ENCODE measurements at places on chromosomes 2 and 18.

- DNase-seq = no peak
Observed at GRCh38 chr2:30216157-30216556, 15.2 kb upstream of the LBH start.

DNA sequence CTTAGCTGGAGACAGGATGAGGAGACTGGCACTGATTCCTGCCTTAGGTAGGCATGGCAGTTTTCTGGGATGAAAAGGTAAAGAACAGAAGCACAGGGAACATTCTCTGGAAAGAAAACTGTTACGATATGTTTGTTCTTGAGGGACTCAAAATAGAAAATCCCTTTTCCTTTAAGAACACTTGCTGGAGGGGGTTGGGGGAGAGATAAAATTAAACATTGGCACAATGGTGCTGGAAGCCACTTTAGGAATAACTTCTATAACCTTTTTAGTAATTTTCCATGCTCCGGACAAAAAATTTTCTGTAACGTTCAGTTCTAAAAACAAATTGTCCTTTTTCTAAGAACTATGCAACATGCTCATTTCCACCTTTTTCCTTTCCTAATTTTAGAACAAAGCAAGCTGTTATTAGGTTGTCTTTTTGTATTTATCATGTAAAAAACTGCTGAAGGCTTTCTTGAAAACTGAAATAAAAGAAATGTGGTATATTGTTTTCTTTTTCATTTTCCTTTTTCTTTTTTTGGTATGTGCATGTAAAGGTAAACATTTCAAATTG is 343.8 kb downstream of the EPHA4 start:
- no peak for DNase-seq

DNA sequence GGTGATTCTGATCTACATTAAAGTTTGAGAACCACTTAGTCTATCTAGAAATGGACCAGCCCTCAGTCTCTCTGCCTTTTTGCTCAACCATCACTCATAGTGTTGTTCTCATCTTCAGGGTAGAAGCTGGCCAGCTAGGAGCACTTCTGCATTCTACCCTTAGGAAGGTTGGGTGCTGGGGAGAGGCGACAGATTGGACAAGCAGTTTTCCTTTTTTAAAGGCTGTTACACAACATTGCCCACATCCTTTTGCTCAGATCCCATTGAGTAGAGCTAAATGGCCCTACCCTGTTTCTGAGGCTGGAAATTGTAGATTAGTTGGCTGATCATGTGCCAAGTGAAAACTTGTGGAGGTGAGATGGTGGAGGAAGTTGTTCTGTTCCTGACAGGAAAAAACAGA is 35.6 kb downstream of the OSBPL6 start:
- DNase-seq = no peak

GRCh38 chr2:233458826-233459225 is 104.5 kb downstream of the DGKD start:
- no peak for DNase-seq

DNA sequence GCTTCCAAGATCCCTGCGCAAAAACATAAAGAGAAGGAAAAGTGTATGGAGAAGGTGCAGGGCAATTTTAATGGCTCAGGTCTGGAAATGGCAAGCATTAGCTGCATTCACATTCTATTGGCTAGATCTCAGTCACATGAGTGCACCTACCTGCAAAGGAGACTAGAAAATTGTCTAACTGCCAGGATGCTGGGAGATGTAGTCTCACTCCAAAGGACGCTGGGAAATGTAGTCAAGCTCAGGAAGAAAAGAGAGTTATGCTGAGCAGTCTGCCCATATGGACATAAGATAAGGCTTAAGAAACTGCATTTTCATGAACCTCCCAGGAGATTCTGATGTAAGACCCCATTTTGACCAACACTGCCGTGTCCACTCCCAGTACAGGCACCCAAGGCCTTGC is 9.5 kb upstream of the KLHL29 start:
- no peak for DNase-seq

DNA sequence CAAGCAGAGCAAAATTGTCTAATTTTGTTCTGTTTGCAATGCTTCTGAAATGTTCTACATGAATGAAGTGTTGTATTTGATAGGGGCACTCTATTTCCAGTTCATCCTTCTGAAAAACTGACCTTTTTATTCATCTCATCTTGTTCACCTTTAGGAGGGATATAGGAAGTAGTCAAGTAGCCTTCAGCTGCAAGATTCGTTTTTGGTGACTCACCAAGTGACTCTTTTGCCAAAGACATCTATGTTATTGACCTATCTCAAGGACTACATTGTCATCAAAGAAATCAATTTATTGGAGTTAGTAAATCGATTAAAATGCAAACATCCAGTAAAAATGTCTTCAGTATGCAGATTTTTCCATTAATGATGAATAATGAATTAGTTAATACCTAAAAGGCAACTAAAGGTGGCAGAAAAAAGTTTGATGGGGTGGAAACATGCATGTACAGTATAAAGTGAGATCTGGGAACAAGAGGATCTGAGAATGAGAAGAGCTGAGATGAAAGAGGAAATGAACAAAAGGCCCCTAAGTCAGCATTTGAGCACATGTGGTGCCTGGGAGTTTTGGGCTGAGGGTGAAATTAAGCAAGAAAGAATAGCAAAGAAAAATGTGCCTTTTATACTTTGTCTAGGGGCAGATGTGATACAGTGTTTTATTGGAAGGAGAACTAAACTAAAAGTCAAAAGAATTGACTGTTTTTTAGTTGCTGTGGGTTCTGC is 255.1 kb upstream of the LINC00305 start:
- DNase-seq = no peak

GRCh38 chr18:79826966-79827365 is 29.2 kb downstream of the KCNG2 start:
- no peak for DNase-seq

- DNase-seq = no peak
Observed at GRCh38 chr2:120236316-120236715, 13.1 kb upstream of the TMEM185B start.

- DNase-seq = no peak
Observed at GRCh38 chr2:225104971-225105370, 62.7 kb upstream of the DOCK10 start.

DNA sequence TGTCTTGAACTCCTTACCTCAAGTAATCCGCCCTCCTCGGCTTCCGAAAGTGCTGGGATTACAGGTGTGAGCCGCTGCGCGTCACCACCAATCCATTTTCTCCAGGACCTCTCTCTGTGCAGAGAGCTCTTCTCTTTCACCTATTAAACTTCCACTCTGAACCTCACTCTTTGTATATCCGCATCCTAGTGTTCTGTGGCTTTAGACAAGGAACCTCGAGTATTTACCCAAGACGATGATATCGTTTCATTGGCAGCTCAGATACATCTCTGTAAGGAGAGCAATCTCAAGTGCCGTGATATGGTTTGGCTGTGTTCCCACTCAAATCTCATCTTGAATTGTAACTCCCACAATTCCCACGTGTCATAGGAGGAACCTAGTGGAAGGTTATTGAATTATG is 15.1 kb upstream of the WDR33 start:
- no peak for DNase-seq

GRCh38 chr2:25981596-25982272 is 563 bp downstream of the KIF3C start:
- no peak for DNase-seq

- DNase-seq = no peak
Observed at GRCh38 chr2:10046931-10047330, 3.6 kb downstream of the KLF11 start.

DNA sequence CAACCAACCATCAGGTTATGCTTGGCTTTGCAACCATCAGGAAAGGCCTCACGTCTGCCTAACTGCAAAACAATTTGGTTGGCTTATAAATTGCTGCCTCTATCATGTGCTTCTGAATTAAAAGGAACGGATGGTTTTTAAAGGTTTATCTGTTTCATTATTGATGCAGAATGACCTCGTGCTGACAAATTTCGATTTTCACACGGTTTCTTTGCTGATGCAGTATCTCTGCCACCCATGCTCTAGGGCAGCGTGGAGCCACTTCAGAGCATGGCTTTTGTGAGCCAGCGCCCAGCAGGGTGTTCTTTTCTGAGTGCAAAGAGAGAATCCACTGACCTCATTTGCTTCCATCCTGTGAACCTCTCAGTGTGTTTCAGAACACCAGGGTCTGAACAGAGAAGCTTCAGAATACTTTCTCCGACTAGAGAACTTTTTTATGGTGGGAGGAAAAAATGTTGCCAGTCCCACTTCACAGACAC is 143.1 kb upstream of the L3MBTL4 start:
- no peak for DNase-seq

DNA sequence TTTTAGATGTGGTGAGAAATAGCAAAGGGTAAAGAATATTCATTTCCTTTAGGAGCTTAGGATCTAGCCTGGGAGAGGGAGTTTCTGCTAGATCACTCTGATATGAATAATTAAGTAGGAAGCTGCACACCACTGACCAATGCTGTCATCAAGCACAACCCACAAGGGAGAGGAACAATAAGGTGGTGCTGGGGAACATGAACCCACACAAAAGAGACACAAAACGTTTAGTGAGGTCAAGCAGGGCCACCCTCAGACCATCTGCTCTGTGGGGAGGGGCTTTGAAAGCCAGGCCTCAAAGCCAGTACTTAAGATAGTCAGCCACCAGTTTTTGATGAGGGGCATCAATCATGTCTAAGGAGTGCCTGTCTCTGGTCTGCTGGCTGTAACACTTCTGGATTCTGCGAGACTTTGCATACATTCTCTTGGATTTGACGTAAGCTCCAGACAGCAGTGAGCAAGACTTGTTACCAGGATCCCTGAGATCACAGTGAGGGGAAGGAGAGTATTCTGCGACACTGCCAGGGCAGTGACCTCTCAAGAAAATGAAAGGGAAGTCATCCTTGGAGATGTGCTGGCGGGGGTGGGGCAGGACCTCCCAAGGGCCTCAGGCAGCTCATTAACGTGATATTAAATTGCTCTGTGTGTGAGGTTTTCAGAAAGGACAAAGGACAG is 127.0 kb downstream of the CCBE1 start:
- no peak for DNase-seq

DNA sequence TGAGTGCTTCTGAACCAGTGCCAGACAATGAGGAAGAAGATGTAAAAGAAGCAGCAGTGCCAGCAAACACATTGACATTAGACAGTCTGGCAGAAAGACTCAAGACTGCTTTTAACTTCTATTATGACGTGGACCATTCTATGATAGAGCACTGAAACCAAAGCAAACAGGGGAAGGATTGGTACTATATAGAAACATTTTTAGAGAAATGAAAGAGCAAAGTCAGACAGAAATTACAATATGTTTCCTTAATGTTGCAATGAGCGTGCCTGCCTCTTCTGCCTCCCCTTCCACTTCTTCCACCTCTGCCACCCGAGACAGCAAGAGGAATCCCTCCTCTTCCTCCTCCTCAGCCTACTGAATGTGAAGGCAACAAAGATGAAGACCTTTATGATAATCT is 39.7 kb downstream of the DHX57 start:
- DNase-seq = no peak

DNA sequence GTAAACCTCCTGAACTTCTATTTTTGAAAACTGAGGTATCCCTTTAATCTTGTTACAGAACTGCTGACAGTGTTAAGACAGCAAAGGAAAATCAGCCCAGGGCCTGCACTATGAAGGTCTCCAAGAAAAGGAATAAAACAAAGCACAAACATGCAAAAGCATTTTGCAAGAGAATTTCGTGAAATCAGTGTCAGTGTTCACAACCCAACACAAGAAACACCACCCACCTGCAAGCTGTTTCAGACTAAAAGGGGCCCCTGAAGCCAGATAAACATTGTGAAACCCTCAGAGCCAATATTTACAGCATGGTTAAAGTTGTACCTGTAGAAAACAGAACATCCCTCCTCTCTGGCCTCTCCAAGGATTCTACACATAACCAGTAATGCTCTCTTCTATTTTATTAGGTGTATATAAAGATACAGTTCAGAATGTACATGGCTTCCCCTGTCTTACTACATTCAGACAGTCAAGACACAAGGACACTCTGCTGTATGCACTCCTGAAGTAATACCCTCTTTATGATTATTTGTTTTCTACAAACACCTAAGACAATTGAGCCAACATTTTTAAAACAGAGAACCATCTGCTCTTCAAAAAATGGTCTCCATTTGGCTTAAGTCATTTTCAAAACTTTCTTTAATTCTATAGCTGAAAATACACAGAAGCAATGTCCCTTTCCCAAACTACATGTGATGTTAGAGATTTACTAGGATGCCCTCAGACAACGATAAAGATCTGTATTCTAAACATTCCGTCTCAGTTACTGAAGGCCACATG is 149.5 kb upstream of the ZFP36L2 start:
- no peak for DNase-seq

DNA sequence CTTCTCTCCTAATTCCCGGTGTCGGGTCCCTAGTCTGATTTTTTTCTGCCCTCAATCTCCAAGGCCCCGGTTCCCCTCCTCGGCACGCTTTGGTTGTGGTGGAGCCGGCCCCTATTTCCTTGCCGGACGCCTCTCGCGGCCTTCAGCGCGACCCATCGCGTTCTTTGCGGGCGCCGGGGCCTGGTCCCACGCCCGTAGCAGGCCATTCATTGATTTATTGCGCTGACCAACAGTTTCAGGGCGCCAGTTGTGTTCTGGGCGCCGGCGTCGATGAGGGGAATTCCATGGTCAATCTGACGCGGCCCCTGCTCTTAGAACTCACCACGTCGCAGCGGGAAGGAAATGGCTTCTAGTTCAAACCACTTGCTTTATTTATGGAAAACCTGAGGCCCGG is 396 bp downstream of the CNOT9 start:
- peak; percentile 46 for DNase-seq

DNA sequence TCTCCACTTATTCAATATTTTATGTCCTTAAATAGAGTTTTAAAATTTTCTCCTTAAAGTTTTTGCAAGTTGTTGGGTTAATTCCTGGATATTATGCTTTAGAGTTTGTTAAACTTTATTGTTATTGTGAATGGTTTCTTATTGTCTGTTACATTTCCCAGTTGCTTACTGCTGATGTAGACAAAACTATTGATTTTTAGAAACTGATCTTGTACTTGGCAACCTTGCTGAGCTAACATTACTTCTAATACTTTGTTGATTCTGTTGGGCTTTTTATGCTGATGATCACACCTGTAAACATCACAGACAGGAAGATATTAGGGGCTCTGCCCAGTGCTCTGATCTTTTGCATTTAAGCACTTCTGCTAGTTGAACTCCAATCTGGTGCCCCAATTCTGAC is 2.8 kb upstream of the CLIP4 start:
- no peak for DNase-seq

- DNase-seq = no peak
Observed at GRCh38 chr2:230984393-230985220, 11.3 kb upstream of the SPATA3 start.

GRCh38 chr2:145464866-145465265 is 944.9 kb upstream of the ZEB2 start:
- DNase-seq = no peak

All from stimulated activated CD4-positive, alpha-beta T cell treated with anti-CD3 and anti-CD28 coated beads, Interleukin-1b, Interleukin-23, amount 100 ng/mL, for 4 hours (primary cell).